ENCODE measurements at places on chromosomes 7 and 10. TPM values are rescaled to one million over a fixed set of nuclear protein-coding genes. Genes with fewer than 3 reads are reported as not detected.

- no peaks in the 10 kb centered on the region for H3K27me3 ChIP-seq
- H3K4me3 ChIP-seq = no peak overlapping the region
- peak; percentile 87 for DNase-seq
- peaks cover 6% of the 10 kb centered on the region for H3K4me1 ChIP-seq
- no peak overlapping the region for H3K27ac ChIP-seq
Measured at GRCh38 chr7:98420966-98421612, 20.2 kb upstream of the BAIAP2L1 start.

GRCh38 chr7:113263749-113264148, 145.4 kb upstream of the SMIM30 start:
- H3K4me1 ChIP-seq = no peaks in the 10 kb centered on the region
- no peak overlapping the region for H3K27ac ChIP-seq
- no peak overlapping the region for H3K4me3 ChIP-seq

DNA sequence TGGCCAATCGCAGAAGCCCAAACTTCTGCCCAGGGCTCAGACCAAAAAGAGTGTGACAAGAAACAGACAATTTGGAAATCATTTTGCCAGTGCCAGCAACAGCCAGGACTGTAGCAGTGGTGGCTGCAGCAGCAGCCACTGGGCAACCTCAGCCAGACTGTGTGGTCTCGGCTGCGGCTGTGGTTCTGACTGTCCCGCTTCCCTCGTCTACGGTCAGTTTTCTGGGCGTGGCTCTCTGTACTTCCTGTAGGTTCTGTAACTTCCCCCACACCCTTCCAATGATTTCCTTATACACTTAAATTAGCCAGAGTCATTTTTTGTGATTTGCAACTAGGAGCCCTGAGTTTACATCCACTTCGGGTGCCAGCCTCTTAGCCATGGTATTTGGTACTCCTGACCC, 39.9 kb downstream of the CYTH3 start:
- no peak overlapping the region for H3K4me3 ChIP-seq
- no peak overlapping the region for H3K27ac ChIP-seq
- no peaks in the 10 kb centered on the region for H3K36me3 ChIP-seq
- H3K4me1 ChIP-seq = peaks cover 16% of the 10 kb centered on the region

GRCh38 chr10:117740691-117741222, 198.2 kb downstream of the EMX2 start:
- no peaks in the 10 kb centered on the region for H3K27me3 ChIP-seq
- H3K36me3 ChIP-seq = no peaks in the 10 kb centered on the region
- DNase-seq = no peak

GRCh38 chr10:47458466-47459154, 25.3 kb downstream of the ANXA8 start:
- no peaks in the 10 kb centered on the region for H3K27me3 ChIP-seq
- no peaks in the 10 kb centered on the region for H3K4me1 ChIP-seq
- no peak for DNase-seq
- no peaks in the 10 kb centered on the region for H3K36me3 ChIP-seq

DNA sequence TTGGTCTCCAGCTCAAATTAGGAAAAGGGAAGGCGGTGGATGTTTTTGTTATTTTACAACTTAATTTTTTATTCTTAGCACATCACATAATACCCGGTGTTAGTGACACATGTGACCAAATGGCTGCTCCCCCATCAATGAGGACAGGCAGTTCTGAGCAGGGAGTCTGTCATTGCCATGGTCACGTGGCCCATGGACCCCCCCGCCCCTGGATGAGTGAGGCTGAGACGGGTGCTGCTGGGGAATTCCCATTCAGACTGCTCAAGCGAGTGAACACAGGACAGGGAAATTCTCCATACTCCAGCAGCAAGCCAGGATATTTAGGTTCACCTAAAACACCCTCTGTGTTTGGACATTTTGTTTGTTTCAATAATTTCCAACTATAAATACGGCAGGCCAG, 34.7 kb upstream of the SLC35B4 start:
- H3K4me1 ChIP-seq = no peaks in the 10 kb centered on the region
- no peak overlapping the region for H3K27ac ChIP-seq
- H3K4me3 ChIP-seq = no peak overlapping the region

GRCh38 chr10:69684981-69685353, 54.9 kb downstream of the FAM241B start:
- H3K4me3 ChIP-seq = no peak overlapping the region
- H3K27me3 ChIP-seq = peaks cover 24% of the 10 kb centered on the region
- H3K4me1 ChIP-seq = no peaks in the 10 kb centered on the region
- H3K27ac ChIP-seq = no peak overlapping the region
- no peak for DNase-seq
- H3K36me3 ChIP-seq = no peaks in the 10 kb centered on the region

DNA sequence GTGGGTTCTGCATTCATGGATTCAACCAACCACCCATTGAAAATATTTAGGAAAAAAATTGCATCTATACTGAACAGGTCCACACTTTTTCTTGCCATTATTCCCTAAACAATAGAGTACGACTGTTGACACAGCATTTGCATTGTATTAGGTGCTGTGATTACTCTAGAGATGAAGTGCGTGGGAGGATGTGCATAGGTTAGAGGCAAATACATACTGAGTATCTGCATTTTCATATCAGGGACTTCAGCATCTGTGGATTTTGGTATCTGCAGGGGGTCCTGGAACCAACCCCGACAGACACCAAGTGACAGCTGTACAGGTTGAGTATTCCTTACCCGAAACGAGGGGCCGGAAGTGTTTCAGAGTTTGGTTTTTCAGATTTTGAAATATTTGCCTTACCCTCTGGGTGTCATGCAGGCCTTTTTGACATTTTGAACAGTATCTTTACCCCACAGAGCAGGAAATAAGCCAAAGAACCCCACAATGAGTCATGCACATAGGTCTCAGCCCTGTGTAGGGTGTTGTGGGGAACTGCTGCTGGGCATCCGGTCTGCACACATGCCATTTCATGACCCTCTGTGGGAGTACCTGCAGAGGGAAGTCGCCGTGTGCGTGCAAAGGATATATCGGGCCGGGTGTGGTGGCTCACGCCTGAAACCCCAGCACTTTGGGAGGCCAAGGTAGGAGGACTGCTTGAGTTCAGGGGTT, 14.5 kb downstream of the NUDT5 start:
- H3K27me3 ChIP-seq = no peaks in the 10 kb centered on the region
- H3K4me1 ChIP-seq = no peaks in the 10 kb centered on the region
- no peak overlapping the region for H3K27ac ChIP-seq
- DNase-seq = no peak
- no peak overlapping the region for H3K4me3 ChIP-seq

Gene VSTM4
- polyA plus RNA-seq = 0.39 TPM

GRCh38 chr10:60114765-60115586, 208.6 kb upstream of the CCDC6 start:
- no peaks in the 10 kb centered on the region for H3K4me1 ChIP-seq
- H3K36me3 ChIP-seq = peaks cover 9% of the 10 kb centered on the region
- peak; percentile 14 for DNase-seq
- no peak overlapping the region for H3K4me3 ChIP-seq

DNA sequence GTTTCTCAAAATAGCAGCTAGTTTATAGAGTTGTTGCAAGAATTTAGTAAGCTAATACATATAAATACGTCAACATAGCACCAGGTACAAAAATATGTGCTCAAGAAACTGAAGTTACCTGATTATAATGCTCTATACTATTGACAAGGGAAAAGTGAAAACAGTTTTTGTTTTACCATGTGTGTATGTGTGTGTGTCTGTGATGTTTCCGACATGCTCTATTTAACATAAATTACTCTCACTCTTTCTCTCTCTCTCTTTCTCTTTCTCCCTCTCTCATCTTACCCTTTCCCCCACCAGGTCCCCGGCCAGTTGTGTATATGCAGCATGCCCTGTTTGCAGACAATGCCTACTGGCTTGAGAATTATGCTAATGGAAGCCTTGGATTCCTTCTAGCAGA, 4.3 kb downstream of the LIPN start:
- no peaks in the 10 kb centered on the region for H3K36me3 ChIP-seq
- H3K27ac ChIP-seq = no peak overlapping the region
- no peak overlapping the region for H3K4me3 ChIP-seq
- no peaks in the 10 kb centered on the region for H3K4me1 ChIP-seq

Gene GCK
- polyA plus RNA-seq = 1.1 TPM

GRCh38 chr10:15625261-15625660, 94.5 kb downstream of the ITGA8 start:
- H3K4me1 ChIP-seq = no peaks in the 10 kb centered on the region
- no peak overlapping the region for H3K4me3 ChIP-seq
- H3K36me3 ChIP-seq = no peaks in the 10 kb centered on the region
- H3K27me3 ChIP-seq = no peaks in the 10 kb centered on the region

GRCh38 chr10:76082232-76082631, 650.8 kb downstream of the LRMDA start:
- H3K27ac ChIP-seq = no peak overlapping the region
- H3K27me3 ChIP-seq = no peaks in the 10 kb centered on the region
- no peaks in the 10 kb centered on the region for H3K4me1 ChIP-seq
- no peak overlapping the region for H3K4me3 ChIP-seq
- DNase-seq = no peak

Data from SK-N-SH (cell line).